ENCODE measurements at places on chromosomes 7 and 10. TPM values are rescaled to one million over a fixed set of nuclear protein-coding genes. Genes with fewer than 3 reads are reported as not detected.

Gene ZNRF2
- 23.3 TPM for total RNA-seq

Gene GIMAP6
- 18.4 TPM for total RNA-seq

Gene PANK1
- total RNA-seq = not detected

Gene FAM221A
- 37.1 TPM for total RNA-seq

Gene GPER1
- 2.9 TPM for total RNA-seq

Gene TEX36
- not detected for total RNA-seq
